ENCODE measurements at places on chromosomes 12 and 14.

DNA sequence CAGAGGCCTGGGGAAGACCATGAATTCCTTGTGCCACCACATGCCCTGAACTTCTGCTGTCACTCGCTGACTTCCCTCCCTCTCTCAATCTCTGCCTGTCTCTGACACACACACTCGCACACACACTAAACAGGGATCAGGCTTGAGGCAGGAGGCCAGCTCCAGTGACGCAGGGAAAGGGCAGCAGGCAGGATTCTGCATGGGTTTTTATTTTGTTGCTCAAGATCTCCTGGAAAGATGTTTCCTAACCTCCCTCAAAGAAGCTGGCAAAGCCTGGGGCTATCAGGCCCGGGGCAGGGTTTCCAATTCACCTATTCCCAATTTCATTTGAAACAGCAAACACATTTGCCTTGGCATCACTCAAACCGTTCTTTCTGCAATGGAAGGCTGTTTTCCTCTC, 27.7 kb upstream of the PEX5 start:
- no peak for DNase-seq

DNA sequence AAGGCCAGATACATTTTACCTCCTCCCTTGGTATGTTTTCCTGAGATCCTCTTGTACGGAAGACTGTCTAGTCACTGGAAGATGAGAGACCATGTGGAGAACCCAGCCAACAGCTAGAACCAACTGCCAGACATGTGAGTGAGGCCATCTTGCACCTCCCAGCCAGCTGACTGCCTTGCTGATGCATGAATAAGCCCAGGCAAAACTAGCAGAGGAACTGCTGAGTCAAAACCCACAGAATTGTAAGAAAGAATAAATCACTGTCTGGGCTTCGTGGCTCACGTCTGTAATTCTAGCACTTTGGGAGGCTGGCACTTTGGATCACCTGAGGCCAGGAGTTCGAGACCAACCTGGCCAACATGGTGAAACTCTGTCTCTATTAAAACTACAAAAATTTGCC, 160.0 kb downstream of the TPH2 start:
- no peak for DNase-seq

DNA sequence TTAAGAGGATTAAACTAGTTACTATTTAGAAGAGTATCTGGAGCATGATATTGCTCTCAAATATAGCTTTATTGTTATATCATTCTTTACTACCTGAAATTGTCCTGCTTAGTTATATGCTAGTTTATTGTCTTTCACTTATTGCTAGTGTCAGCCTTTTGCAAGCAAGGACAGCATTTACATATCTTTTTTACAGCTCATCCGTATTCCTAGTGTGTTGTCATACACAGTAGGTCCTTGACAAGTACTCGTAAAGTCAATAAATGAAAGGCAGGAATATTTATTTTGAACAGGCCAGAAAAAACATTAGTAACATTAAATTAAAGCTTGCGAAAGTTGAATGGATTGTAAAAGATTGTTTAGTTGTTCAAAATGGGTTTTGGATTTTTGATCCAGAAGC, 35.0 kb downstream of the CRADD start:
- DNase-seq = no peak

DNA sequence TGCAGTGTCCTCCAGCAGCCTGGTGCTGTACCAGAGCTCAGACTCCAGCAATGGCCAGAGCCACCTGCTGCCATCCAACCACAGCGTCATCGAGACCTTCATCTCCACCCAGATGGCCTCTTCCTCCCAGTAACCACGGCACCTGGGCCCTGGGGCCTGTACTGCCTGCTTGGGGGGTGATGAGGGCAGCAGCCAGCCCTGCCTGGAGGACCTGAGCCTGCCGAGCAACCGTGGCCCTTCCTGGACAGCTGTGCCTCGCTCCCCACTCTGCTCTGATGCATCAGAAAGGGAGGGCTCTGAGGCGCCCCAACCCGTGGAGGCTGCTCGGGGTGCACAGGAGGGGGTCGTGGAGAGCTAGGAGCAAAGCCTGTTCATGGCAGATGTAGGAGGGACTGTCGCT, 15.2 kb downstream of the C12orf43 start:
- no peak for DNase-seq

Data from right kidney (tissue), 9 donors.